ENCODE measurements at places on chromosomes 12 and 14. TPM values are rescaled to one million over a fixed set of nuclear protein-coding genes. Genes with fewer than 3 reads are reported as not detected.

The RD3L gene
- not detected for total RNA-seq

DNA sequence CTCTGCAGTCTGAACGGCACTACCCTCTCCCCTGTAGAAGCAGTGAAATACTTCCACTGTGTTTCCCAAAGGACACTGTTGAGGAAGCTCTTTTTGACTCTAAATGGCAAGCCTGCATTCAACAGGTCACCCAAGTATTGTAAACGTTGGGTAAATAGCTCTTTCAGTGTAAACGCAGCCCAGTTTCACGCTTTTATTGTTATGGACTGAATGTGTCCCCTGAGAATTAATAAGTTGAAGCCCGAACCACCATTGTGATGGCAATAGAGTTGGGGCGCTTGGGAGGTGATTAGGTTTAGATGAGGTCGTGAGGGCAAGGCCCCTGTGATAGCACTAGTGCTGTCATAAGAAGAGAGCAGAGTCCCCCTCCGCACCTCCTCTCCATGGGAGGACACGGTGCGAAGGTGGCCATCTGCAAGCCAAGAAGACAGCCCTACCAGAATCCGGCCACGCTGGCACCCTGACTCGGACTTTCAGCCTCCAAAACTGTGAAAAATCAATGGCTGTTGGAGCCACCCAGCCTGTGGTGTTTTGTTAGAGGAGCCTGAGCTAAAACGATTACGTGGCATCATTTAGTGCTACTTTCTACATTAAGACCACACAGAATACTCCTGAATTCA lies 1.1 kb downstream of the SERPINA10 start:
- DNase-seq: no peak

- no peak for DNase-seq
These were observed 294.3 kb upstream of the RTL1 start for GRCh38 chr14:101197595-101198397.

- peak; percentile 44 for DNase-seq
These were observed 231.2 kb downstream of the ETNK1 start for GRCh38 chr12:22856178-22856577.

GRCh38 chr14:100589760-100590469 lies 2.7 kb upstream of the BEGAIN start:
- DNase-seq: no peak

The TMEM63C gene
- 3.4 TPM for total RNA-seq

- no peak for DNase-seq
These were observed 723.7 kb upstream of the TBX3 start for GRCh38 chr12:115407723-115408122.

DNA sequence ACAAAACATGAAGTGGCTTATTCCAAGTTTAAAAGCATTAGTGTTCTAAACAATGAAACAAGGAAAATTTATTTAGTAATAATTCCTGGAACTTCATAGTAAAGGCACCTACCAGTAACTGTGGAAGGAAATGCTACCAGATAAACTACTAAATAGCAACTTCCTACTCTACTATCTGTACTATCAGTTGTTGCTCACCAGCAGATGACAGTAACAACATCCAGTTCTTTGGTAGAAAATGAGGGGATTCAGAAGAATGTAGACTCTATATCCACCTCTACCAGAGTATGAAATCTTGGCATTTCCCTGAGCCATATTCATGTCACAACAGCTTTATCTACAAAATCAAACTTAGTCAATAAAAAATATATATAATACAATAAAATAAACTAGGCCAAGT lies 3.1 kb downstream of the ENTPD5 start:
- no peak for DNase-seq

- no peak for DNase-seq
These were observed 42.8 kb downstream of the NOC4L start for GRCh38 chr12:132186857-132187620.

- peak; percentile 22 for DNase-seq
These were observed 39.3 kb downstream of the SETD3 start for GRCh38 chr14:99441157-99441870.
